ENCODE measurements at places on chromosomes 3 and 15. TPM values are rescaled to one million over a fixed set of nuclear protein-coding genes. Genes with fewer than 3 reads are reported as not detected.

Gene CTDSPL
- polyA plus RNA-seq, result 0.69 TPM

- peak; percentile 86 for DNase-seq
Observed at GRCh38 chr15:63481105-63481810, 23.1 kb upstream of the USP3 start.

GRCh38 chr3:51798411-51798963, 19.4 kb upstream of the IQCF6 start:
- DNase-seq, result no peak

GRCh38 chr15:71414853-71415252, 299.6 kb downstream of the THSD4 start:
- DNase-seq, result no peak

Data from CD14-positive monocyte (primary cell).